NCI-H2029 treated with DMSO at 0.1 percent for 48 hours (cell line): ENCODE measurements at places on chromosomes 7 and 10.
A peak's percentile ranks its signal among the peaks of the same experiment; 100 is the strongest.

DNA sequence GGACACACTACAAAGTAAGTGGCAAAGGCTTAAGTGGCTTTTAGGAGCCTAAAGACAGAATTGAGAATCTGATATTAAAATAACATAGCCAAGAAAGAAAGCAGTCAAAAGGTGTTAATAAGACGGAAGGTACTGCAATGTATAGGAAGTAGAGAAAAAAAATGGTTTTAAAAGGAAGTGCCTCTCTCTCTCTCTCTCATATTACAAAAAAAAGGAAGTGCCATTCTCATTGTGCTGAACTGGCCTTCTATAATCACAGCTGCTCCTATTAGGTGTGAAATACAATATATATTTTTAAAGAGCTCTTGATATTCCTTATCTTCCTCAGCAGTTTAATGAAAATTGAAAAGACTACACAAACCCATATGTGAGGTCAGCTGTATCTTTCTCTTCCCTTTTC lies 199.4 kb upstream of the NPVF start:
- no peak for DNase-seq

- no peak for DNase-seq
Measured at GRCh38 chr10:45373576-45374349, at the start of gene ALOX5. Gene ALOX5, plus strand, starts transcription at chr10:45374216. Its CDS starts 64 bp downstream, at chr10:45374280.

DNA sequence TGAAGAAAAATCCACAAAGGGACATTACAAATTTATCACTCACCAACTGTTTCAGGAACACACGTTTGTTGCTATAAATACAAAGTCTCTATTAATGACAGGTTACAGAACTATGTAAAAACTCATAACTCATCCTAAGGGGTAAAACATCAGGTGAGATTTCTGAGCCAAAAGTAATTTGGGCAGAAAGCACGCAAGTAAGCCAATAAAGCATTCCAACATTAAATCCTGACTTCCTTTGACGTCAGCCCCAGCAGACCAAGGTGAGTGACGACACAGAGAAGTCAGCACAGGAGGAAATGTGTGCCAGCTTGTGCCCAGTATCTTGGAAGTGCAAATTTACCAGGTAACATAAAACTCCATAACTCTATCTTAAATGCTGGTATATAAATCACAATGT lies 45.7 kb downstream of the IMMP2L start:
- no peak for DNase-seq

GRCh38 chr7:50628434-50629084 lies 63.4 kb upstream of the DDC start:
- DNase-seq, result no peak

- DNase-seq, result no peak
Measured at GRCh38 chr7:98913026-98913425, 34.7 kb downstream of the TRRAP start.

DNA sequence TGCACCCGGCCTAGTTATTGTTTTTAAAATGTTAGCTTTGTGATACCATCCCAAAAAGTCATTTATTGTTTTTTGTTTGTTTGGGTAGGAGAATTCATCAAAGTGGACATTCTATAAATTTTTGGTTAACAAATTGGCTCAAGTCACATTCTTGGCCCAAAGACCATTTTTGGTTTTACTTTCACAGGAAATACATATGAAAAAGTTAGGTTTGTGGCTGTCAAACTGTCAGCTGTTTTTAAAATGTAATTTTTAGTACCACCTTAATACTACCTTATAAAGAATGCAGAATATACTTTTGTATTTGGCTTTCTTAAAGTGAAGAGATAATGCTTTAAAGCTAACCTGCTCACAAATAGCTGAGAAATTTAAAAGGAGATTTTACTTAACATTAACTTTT lies 25.1 kb downstream of the TMEM168 start:
- DNase-seq, result no peak

DNA sequence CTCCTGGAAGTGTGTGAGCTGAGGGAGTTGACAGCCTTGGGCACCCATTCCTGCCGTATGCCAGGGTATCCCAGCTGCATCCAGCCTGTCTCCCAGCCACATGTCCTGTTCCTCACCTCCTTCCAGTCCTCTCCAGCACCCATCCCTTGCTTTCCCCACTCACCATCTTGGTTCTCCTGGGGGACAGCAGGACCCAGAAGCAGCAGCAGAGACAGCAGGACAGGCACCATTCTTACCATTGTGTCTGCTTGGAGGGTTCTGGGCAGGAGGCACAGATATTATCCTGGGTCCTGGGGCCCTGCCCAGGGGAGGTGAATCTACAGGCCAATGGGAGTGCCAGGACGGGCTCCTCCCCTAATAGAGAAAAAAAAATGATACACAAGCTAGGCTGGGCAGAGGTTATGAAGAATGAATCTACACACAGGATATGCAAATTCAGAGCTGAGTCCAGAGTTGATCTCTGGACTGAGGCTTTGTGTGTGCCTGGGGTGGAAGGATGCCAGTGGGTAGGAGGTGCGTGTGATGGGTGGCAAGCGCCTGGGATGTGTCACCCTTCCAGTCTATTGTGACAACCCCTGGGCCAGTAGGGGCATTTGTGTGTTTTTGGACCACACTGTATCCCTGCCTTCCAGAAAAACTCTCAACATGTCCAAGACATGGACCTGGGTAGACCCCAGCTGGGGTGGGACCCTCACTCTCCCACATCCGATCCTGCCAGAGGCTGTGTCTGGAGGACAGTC lies at the start of gene AZGP1:
Gene AZGP1 (minus strand): TSS at position 250 of the 740 bp plus-strand sequence. CDS start 11 bp downstream, at position 239.
- no peak for DNase-seq

- DNase-seq, result no peak
Measured at GRCh38 chr7:17105701-17106100, 192.8 kb upstream of the AHR start.

DNA sequence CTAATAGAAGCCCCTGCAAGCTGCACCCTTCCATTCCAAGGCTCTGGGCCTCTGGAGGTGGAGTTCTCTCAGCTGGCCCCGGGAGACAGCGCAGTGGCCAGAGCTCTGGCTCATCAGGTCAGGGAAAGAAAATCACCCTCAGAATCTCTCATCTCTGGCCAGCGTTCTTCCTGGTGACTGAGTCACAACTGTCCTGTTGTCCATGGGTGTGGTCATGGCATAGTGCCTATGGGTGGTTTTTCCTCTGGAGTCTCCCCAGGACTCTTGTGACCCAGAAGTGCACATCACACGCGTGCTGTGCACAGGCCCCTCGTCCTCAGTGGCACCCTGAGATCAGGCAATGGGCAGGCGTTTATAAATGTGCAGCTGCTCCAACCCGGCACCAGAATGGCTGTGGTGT lies 27.4 kb upstream of the FXYD4 start:
- DNase-seq, result no peak

DNA sequence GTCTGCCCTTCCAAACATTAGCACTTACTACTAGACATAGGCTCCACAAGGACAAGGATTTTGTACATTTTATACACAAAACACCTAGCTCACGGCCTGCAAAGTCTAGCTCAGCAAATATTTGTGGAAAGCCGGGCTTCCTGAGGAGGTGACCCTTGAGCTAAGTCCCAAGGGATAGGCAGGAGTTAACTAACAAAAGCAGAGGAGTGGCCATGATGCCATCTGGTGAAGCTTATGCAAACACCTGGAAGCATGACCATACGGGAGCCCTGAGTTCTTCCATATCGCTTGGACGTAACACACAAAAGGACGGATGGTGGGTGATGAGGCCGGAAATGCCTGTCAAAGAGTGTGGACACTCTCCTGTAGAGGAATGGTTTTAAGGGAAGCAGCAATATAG lies 25.9 kb upstream of the YAE1 start:
- peak; percentile 24 for DNase-seq

GRCh38 chr10:124292911-124293615 lies 125.7 kb downstream of the OAT start:
- DNase-seq, result no peak

- no peak for DNase-seq
Measured at GRCh38 chr10:76169246-76169645, 737.8 kb downstream of the LRMDA start.

GRCh38 chr10:112721080-112721698 lies 228.9 kb upstream of the TCF7L2 start:
- DNase-seq, result no peak

DNA sequence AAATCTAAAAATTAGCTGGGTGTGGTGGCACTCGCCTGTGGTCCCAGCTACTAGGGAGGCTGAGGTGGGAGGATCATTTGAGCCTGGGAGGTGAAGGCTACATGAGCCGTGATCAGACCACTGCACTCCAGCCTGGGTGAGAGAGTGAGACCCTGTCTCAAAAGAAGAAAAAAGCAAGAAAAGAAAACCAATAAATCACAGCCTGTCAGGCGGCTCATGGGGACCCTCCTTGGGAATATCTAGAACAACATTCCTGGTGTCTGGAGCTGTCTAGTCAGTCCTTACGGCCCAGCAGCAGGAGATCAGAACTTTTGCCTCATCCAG lies 130.6 kb upstream of the TNRC18 start:
- DNase-seq, result no peak

DNA sequence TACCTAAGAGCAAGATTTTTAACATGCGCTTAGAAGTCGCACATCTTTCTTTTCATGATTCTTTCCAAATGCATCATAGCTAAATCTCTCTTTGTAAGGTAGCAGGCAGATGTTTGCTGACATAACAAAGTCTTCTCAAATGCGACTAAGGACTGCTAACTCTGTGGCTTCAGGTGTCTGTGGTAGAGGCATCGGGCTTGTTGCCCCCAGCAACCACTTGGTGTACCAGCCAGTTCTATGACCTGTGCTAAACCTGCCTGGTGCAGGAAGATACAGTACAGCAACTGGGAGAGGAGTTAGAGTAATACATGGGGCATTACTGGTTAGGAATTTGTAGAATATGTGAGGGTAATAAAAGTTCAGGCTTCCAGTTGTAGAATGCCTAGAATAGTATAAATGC lies 654.1 kb downstream of the NRG3 start:
- DNase-seq, result no peak

- DNase-seq, result no peak
Measured at GRCh38 chr10:47024399-47025252, 113.4 kb downstream of the PTPN20 start.

GRCh38 chr7:101814081-101814990 lies 3.1 kb upstream of the CUX1 start:
- DNase-seq, result no peak

DNA sequence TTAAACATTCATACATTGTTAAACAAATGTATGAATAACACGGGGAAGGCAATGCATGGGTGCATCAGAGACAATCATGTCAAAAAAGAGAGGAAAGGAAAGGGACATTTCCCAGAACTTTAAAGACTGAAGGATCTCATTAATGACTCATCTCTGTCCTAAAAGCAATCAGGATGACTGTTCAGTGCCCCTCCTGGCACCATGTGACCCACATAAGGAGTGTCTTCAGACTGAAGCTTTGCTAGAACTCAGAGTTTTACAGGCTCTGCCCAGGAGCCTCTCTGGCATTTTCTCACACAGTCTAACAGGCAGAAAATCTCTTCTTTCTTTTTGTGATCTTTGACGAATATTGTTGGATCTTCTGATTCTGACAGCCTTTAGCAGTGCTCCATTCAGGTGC lies 315.3 kb downstream of the OTUD1 start:
- DNase-seq, result peak; percentile 23
